ENCODE measurements at places on chromosomes 7 and 10.
A peak's percentile ranks its signal among the peaks of the same experiment; 100 is the strongest.

GRCh38 chr10:100744136-100744986 is 1.0 kb upstream of the PAX2 start:
- no peak for DNase-seq

GRCh38 chr7:28020302-28020940 is 160.2 kb downstream of the JAZF1 start:
- peak; percentile 1 for DNase-seq

GRCh38 chr10:95445837-95446486 is 115.2 kb downstream of the SORBS1 start:
- no peak for DNase-seq

DNA sequence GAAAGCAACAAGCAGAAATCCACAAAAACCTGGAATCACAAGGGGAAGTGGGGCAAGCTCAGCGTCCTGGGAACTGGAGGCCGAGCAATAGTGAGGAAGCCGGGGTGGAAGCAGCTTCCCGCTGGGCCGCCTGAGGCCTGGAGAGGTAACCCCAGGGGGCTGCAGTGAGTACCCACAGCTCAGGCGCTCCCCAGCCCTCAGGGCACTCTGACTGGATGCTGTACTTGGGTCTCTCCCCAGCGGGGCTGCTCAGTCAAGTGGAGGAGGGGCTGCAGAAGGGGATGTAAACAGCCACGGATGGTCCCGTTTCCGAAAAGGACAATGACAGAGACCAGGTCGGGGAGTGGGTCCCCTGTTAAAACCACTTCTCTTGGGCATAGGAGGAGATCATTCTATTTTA is 50.3 kb downstream of the SLIT1 start:
- DNase-seq = no peak

DNA sequence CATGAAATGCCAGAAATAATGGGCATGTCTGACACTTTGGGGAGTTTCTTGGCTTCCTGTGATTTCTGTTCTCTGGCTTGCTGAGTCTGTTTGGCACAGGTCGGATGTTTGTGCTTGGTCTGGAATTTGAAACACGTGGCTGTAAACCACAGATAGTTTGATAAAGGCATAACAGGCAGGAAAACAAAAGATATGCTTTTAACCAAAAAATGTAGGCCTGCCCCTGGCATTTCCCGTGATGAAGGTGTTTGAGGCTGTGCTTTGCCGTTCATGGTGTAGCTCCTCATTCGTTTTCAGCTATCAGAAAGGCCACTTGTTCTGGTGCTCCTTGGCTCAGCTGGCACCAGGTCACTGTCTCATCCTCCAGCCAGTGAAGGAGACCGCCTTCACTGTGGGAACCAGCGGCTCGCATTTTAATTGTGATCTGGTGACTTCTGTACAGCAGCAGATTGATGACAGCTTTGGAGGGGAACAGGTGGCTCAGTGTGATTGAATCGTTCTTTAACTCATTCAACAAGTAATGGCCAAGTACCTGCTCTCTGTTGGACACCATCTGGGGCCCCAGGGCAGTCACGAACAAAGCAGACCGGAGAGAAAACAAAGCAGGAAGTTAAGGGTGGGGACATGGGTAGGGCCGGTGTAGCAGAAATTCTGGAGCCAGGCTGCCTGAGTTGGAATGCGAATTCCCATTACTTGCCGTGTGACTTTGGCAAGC is 111.5 kb downstream of the CCNY start:
- no peak for DNase-seq

- no peak for DNase-seq
Measured at GRCh38 chr7:128974241-128974934, 36.7 kb downstream of the IRF5 start.

DNA sequence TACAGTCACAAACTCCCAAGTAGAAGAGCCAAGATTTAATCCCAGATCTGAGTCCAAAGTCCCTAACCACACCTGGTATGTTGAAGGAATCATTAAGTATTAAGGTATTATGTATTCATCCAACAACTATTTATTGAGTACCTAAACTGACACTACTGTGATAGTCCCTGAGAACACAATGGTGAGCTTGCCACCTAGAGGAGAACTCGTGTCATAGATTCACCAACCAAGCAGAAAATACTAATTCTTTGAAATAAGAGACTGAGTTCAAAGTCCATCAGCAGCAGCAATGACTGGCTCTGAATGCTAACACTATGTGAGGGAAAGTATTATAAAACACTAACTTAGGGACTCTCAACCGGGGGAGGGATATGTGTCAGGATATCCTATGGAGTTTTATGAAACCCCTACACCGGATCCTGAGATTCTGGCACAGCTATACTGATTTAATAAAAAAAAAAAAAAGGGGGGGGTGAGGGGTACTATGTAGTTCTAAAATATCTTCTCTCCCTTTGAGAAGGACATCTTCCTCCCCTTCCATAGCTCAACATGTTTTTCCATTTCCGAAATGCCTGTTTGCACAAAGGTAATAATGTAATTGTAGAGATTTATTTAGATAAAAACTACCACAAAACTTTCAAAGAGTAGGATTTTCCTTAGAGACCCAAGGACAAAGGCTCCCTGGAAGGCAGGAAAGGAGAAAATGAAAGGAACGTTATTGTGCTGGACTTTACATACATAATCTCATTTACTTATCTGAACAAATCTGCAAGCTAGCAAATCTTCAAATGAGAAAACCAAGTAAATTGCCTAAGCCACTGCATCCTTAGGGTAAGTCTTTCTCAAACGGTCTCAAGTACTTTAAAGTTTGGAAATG is 1.6 kb downstream of the NCOA4 start:
- no peak for DNase-seq

GRCh38 chr10:110349831-110350230 is 45.1 kb upstream of the SMNDC1 start:
- no peak for DNase-seq

DNA sequence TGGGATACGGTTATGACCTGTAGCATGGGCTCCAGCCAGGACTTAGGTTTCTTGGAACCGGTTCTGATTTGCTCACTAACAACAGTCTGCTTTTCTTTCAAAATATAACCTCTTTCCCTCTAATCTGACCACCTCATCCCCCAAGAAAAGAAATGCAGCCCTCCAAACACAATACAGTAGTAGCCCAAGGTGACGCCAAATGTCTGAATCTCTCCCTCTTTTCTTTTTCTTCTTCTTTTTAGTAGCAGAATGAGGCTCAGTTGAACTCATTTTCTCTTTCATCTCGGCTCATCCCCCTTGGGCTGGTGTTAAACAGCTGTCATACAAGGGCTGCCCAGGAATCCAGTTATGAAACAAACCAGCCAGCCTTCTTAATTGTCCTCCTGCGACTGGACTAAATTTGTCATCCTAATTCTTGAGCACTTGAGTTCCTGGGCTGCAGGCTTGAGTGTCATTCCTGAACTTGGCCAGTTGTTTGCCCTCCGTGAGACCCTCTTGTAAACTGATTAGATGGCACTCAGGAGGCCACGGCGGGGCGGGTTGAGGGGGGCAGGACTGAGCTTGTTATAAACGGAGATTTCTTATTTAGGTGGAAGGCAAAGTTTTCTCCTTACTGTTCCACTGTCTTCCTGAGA is 94.8 kb downstream of the SORCS3 start:
- no peak for DNase-seq

GRCh38 chr10:86098187-86098881 is 268.3 kb downstream of the GRID1 start:
- DNase-seq = no peak

GRCh38 chr7:101058355-101058754 is 26.9 kb upstream of the TRIM56 start:
- DNase-seq = peak; percentile 14

- DNase-seq = no peak
Measured at GRCh38 chr10:5840314-5841307, 27.4 kb upstream of the GDI2 start.

DNA sequence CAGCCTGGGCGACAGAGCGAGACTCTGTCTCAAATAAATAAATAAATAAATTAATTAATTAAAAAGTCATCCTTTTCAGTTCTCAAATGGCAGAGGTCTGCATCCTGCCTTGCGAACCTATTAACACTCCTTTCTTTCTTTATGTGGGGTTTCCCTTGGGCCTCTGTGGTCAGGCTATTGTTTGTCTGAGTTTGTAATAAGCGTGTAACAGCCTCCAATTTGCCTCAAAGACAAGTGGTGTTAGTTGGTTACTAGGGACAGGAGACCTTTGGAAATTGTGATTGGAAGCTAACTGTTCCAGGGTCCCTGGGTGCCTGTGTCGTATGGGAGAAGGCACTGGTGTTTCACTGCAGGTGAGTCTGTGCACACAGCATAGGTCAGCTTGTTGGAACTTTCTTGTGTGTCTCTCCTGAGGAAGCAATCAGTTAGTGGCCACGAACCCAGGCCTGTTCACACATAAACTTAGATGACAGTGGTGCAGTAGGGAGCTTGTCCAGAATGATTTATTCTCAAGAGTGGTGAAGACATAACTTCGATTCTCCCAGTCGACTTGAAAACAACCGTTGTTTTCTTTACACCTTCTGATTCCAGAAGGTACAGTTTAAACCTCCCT is 33.5 kb downstream of the TCF7L2 start:
- DNase-seq = no peak

GRCh38 chr7:158952776-158953175 is 96.4 kb downstream of the DYNC2I1 start:
- DNase-seq = no peak

GRCh38 chr10:45424668-45425404 is 50.8 kb downstream of the ALOX5 start:
- DNase-seq = no peak

DNA sequence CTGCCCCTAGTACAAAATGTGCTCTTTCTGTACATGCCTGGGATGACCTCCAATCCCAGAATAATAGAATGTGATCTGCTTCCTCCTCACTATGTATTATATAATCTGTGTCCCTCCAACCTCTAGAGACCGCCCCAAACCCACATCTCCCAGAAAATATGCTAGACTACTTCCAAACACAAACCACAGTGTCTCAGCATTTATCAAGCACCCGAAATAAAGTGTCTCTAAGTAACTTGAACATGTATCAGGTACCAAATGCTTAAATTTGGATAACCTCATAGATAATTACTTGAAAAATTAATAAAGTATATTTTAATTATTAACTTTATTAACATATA is 16.1 kb downstream of the LYZL1 start:
- DNase-seq = no peak

- DNase-seq = no peak
Measured at GRCh38 chr10:129631870-129632623, 165.0 kb downstream of the MGMT start.

- DNase-seq = no peak
Measured at GRCh38 chr10:131947631-131948347, 33.9 kb downstream of the BNIP3 start.

GRCh38 chr10:84329986-84330651 is 1.7 kb downstream of the CCSER2 start:
- no peak for DNase-seq

DNA sequence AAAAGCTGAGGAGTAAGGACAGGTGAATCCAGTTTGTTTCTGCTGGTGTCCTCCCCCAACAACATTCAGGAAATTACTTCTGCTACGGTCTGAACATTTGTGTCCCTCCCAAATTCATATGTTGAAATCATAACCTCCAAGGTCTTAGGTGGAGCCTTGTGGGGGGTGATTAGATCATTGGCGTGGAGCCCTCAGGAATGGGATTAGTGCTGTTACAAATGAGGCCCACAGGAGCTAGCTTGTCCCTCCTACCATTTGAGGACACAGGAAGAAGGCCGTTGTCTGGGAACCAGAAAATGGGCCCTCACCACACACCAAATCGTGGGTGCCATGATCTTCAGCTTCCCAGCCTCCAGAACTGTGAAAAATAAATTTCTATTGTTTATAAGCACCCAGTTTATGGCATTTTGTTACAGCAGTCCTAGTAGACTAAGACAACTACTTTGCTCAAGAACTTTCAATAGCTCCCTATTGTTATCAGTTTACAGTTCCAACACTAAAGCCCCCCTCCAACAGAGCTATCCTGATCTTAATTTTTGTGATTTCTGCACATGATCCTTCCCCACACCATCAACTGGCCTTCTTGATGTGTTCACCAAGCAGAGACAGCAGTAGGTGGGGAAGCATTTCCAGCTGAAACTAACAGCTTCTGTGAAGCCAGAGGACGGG is 2.1 kb upstream of the LRMDA start:
- no peak for DNase-seq

GRCh38 chr7:106231856-106232490 is 52.8 kb downstream of the NAMPT start:
- DNase-seq = no peak

- DNase-seq = no peak
Measured at GRCh38 chr10:64091897-64092296, 570.7 kb downstream of the REEP3 start.

GRCh38 chr10:15349112-15349511 is 22.0 kb downstream of the FAM171A1 start:
- DNase-seq = no peak

GRCh38 chr7:84216472-84216871 is 21.9 kb upstream of the SEMA3A start:
- DNase-seq = no peak

- no peak for DNase-seq
Measured at GRCh38 chr10:24414597-24414996, 205.7 kb downstream of the KIAA1217 start.

GRCh38 chr10:102157224-102157623 is 5.0 kb downstream of the NOLC1 start:
- no peak for DNase-seq

GRCh38 chr10:118447478-118448270 is 105.5 kb upstream of the FAM204A start:
- DNase-seq = no peak

DNA sequence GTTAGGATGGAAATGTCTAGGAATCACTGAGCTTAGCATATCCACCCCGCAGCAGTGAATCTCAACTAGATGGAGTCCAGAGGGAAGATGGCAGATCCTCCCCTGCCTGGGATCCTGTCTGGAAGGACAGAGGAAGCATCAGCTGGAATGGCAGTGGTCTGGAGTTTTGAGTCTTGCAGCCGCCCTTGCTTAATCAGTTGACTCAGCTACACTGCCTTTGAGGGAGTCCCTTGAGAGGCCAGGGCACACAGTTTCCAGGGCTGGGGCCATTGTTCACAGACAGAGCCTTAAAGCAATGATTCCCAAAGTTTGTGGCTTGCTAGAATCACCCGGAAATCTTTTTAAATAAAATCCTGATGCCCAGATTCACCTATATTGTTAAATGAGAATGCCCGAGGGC is 128.1 kb downstream of the NT5C2 start:
- DNase-seq = no peak

DNA sequence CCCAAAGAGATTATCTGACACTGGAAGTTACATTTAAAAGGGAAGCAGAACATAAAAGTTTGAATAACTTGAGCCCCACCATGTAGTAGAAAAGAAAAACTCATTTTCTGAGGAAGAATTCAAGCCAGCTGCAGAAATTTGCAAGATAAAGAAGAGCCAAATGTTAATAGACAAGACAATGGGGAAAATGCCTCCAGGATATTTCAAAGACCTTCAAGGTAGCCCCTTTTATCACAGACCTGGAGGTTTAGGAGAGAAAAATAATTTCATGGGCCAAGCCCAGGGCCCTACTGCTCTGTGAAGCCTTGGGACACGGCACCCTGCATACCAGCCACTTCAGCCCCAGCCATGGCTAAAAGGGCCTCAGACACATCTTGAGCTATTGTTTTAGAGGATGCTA is 18.4 kb upstream of the AKR1C1 start:
- no peak for DNase-seq
